ENCODE measurements at places on chromosomes 2 and 18.

GRCh38 chr2:12931186-12931844, 214.6 kb downstream of the TRIB2 start:
- DNase-seq: no peak

- no peak for DNase-seq
Observed at GRCh38 chr2:136016836-136017235, 31.4 kb upstream of the DARS1 start.

GRCh38 chr18:74892066-74892627, 294.5 kb downstream of the ZNF407 start:
- no peak for DNase-seq

DNA sequence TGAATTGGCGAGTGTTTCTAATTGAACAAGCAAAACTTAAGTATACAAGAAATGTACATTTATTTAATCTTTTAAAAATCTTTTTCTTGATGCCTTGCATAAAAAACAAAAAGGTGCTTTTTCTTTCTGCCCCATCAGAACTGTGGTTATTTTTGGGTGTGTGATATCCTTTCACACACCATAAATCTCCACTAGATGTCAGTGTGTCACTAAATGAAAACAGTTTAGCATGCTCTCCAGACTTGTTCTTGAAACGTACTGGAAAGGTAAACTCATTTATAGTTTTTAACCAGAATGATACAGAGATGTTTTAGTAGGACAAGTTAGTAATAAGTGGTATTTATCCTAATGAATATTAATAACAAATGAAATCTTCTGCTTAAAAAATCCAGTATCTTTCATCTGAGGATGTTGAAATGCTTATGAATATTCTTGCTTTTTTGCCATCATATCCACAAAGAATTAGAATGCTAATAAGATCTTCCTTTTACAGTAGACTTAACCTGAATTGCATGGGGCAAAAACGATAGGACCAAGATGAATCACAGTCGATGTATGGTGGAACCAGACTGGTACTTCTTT, 96.8 kb downstream of the UBE2E3 start:
- DNase-seq: peak; percentile 57

DNA sequence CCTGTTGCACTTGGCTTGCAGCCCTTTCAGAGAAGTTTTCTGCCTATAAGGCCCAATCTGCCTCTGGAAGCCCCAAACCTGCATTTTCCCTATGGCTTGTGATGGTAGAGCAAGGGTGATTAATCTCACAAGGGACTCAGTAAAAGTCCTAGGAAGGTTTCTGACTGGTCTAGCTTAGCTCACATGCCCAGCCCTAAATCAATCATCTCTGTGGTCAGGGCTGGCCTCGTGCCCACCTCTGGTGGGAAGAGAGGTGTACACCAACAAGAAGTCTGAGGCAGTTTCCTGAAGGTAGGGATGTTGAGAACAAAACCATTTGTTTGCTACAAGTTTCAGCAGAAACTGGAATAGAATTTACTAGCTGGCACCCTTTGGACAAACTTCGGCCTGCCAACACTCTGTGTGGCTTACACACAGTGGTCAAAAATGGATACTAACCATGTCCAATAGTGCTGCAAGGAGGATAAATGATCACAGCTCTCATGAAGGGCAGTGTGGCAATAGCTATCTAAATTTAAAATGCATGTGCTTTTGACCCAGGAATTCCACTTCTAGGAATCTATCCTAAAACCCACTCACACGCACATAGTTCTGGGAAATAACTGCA, 96.4 kb downstream of the EN1 start:
- DNase-seq: no peak

DNA sequence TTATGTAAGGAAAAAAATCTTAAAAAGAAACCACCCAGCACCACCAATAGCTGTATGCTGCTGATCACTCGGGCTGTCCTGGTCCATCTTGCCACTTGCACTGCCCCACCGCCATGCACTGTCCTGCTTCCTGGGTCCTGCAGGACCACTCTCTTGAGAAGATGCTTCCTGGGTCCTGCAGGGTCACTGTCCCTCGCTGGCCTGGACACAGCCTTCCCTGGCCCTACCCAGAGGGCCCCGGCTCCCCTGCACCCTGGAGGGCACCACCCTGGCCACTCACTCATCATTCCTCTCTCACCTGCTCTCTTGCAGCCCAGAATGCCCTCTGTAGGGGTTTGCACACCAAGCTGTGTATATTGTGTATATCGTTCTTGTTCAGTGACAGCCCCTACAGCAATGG, 2.4 kb upstream of the OTOS start:
- no peak for DNase-seq

All from activated CD4-positive, alpha-beta T cell treated with anti-CD3 and anti-CD28 coated beads, Interleukin-2, amount 10 ng/mL, durations not matched to agents 7 days and 5 days (primary cell).